ENCODE measurements at places on chromosomes 5 and 9.

GRCh38 chr9:132160802-132161742, 786 bp upstream of the NTNG2 start:
- peak; percentile 67 for DNase-seq

DNA sequence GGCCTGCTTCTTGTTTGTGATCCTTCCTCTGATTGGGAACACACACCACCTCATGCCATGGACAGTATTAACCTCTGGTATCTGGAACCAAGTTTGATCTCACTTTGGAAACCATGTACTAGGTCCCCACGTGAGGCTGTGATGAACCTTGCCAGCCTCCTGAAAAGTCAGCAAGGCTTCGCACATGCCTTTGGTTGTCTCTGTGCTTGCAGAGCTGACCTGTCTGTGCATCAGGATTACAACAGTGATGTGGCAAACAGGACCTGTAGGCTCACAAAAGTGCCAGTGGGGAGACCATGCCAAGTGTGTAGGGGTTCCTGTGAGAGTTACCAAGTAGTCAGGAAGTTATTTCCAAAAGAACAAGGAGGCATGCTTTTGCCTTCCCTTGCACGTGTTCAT, 1.4 kb downstream of the ACO1 start:
- no peak for DNase-seq

DNA sequence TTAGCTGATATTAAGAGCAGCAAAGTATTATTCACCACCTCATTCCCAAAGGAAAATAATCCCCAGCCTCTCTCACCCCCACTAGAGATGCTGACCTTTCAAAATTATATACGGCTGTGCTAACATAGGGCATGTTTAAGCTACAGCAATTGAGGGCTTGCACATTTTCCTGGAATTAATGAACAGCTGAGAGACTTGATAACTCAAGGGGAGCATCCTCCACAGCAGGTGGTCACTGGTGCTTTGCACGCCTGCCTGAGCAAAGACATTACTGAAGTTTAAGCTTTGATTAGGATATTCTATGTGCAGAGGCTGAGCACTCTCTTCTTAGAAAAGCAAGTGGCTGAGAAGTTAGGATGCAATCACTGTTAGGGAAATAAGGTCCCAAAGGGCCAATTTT, 230.9 kb downstream of the FAM114A2 start:
- DNase-seq, result no peak

DNA sequence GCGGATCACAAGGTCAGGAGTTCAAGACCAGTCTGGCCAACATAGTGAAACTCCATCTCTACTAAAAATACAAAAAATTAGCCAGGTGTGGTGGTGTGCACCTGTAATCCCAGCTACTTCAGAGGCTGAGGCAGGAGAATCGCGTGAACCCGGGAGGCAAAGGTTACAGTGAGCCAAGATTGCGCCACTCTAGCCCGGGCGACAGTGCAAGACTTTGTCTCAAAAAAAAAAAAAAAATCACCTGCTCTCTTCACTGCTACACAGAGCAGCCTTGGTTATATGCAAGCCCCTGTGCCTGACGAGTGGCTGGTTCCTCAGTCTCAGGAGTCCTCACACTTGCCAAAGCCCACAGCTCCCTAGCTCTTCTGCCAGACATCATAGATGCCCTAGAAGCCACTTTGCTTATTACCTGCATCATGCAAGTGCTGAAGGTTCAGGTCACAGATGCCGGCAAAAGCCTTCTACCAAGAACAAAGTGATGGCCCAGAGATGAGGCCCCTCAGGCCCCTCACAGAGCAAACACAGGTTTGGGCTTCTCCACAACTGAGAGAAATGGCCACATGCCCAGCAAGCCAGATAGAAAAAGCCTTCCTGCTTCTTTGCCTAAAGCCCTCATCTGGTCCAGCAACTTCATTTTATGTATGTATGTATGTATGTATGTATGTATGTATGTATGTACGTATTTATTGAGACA, 176.4 kb downstream of the AUH start:
- DNase-seq, result no peak

- peak; percentile 13 for DNase-seq
These were observed 330.7 kb upstream of the ADAMTSL1 start for GRCh38 chr9:18143073-18143745.

- DNase-seq, result no peak
These were observed 10.4 kb downstream of the GPSM1 start for GRCh38 chr9:136337416-136338395.

- DNase-seq, result no peak
These were observed 239.0 kb downstream of the FANCC start for GRCh38 chr9:95078511-95078910.

DNA sequence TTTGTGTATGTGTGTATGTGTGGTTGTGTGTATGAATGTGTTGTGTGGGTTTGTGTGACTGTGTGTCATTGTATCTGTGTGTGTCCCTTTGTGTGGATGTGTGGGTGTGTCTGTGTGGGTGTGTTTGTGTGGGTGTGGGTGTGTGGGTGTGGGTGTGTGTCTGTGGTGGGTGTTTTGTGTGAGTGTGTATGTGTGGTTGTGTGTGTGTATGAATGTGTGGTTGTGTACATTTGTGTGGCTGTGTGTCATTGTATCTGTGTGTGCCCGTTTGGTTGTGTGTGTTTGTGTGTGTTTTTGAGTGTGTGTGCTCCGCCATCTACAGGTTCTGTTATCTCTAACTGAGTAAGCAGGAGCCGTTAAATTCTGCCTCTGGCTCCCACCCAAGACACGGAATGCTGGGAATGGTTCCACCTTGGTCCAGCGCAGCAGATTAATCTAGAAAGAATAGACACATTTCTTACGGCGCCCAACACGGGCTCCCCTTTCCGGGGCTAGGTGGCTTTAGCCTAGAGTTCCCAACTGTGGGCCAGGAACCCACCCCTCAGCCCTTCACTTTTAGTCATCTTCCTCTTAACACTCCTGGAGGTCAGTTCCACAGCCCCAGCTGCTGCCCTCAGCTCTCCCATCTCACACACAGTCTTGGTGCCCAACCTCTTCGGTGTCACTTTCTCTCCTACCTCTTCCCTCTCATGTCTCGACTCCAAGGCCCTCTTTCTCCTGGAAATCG, 197.1 kb downstream of the TTLL11 start:
- DNase-seq, result no peak

DNA sequence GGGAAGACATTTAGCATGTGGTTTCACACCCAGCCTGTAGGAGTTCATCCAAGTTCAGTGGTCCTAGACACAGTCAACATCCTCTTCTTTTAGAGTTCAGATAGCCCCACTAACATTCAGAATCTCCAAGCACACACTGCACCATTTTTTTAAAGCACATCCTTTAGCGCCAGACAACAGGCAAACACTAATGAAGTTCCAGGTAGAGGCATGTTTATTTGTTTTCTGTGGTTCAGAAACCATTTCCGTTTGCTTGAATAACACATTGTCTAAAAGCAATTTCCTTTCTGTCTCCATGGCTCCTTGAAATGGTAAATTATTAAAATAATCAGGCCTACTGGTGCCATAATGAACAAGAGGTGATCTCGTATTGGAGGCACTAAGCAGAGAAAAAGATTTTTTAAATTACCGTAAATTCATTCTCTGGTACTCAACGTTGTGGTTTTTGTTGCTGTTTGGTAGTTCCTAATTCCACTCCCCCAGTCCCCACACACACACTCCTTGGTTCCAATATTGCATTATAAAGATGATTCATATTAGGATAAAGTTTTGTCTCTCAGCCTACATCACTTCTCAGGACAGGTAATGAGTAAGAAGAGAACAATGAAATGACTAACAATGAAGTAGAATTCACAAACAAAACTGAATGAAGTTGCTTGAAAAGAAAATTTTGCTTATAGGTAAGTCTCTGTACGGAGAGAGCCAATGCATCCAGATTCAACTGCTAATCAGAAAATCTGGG, 153.1 kb downstream of the PCSK1 start:
- DNase-seq, result no peak

DNA sequence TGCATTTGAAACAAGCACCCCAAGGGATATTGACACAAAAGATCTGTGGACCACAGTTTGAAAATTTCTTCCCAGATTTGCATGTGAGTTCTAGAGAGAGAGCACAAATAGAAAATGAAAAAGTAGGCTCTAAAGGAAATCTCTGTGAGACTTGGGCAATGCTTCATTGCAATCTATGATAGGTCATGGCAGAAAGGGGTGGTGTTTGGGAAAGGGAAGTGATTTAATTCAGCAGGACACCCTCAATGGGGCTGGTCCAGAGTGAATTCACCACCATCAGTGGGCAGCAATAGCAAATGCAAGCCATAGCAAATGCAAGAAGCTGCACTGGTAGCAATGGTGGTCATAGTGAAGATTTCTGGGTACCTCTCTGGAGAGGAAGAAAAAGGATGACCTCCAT, 58.1 kb downstream of the ANKRD55 start:
- DNase-seq, result no peak

DNA sequence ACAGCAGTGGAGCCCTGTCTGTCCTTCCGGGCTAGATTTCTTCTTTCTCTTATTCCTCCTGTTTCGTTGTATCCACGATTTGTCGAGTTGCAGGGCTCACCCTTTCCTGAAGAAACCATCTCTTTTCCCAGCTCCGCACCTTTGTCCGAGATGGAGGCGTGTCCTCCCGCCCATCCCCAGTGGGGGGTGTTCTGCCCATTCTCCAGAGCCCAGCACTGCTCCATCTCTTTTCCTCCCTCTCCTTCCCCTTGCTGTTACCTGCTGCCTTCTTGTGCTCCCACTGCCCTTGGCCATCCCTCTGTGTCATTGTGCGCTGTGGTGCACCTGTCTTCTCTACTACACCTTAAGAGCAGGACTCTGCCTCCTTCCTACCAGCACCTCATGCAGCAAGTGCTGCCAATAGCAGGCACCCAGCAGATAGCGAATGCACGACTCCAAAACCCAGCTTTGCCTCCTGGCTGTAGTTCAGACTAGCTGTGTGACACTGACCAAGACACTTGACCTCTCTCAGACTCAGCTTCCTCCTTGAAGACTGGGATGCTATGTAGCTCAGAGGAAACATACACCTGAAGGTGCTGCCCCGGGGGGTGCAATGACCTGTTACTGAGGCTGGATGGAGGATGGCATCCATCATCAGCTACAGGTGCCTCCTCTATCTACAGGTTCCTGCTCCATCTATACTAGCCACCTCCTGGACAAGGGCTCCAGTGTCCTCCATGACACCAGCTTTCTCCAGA, 8.9 kb downstream of the OR13J1 start:
- DNase-seq, result no peak

- DNase-seq, result no peak
These were observed 23.4 kb downstream of the CORO2A start for GRCh38 chr9:98168941-98169488.

DNA sequence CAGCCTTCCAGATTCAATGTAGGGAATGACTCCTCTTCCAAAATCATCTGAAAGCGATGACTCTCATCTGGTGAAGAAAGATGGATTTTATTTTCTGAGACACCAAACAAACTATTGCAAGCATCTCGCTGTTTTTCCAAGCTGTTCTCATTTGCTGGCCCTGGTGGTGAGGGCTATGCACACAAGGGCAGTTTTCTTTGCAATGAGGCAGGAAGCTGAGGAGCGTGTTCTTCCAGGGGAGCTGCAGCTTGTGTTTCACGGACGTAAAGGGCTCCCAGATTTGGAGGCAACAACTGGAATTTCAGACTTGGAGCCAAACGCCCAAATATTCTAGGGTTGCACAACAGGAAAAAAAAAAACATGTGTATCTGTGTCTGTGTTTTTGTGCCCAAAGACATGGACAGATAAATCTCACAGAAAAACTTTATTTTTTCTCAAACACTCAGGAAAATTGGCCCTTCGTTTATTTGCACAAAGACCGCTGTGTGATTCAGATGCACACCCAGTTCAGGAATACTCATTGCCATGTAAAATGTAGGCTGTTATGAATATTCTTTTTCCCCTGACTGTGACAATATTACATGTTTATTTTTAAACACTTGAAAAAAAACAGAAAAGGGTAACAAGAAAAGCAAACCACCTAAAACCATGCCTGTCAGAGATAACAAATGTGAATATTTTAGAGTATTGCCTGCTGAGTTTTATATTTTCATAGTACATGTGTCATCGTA, 151.3 kb downstream of the GAS1 start:
- no peak for DNase-seq

DNA sequence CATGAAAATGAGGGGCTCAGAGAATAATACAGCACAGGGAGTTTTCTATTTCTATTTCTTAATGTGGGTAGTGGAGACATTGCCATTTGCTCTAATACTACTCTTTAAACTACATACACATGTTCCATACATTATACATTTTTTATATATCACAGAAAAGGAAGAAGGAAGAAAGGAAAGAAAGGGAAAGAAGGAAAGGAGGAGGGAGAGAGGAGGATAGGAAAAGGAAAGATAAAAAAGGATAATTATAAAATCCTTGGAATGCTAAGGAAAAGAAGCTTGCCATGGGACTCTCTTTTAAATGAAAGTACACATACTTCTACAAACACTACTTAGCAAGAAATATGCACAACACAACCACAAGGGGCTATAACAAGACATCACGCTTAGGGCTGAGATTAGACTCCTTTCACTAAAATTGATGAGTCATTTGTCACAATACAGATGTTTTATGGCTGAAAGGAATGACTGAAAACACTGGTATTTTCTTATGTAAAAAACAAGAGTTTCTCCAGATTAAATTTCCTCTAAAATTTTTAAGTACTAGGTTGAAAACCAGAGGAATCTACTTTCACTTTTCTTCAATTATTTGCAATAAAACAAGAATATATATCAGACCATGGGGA, 219.8 kb downstream of the ARL15 start:
- DNase-seq, result no peak

DNA sequence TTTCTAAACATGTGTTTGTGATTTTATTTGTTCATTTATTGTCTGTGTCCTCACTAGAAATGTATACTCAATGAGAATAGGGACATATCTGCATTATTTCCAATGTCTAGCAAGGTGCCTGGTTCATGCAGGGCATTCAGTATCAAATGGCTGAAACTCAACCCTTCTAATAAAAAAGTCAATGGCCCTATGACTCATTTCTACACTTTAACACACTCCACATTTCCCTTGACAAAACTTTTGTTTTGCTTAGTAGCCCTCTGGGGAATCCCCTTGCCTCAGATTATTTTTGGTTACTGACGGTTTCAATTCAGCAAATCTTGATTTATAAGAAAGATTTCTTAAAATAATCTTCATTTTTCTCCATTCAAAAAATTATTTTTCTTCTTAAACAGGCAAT, 206.0 kb upstream of the DMRTA1 start:
- no peak for DNase-seq

GRCh38 chr9:126939821-126940221, 25.2 kb downstream of the RALGPS1 start:
- DNase-seq, result no peak

DNA sequence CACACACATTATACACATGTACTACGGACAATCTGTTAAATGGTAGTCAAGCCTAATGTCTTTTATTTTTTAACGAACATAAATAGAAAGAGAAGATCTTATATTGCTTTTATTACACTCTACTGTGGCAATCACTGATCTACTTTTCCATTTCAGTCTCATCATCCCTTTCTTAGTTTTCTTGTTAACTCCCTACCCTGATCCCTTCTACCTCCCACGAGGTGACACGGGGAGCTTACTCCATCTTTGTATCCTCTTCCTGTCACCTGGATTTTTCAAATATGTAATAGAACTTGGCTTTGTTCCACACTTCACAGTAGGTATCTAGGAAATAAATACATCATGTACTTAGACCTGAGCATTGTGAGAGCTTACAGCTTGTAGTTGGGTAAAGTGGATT, 211.0 kb downstream of the PIK3R1 start:
- no peak for DNase-seq

Data from Ammon's horn (tissue), 1 donor.